Smooth muscle cell of trachea (primary cell): ENCODE measurements at places on chromosomes 1 and 21. TPM values are rescaled to one million over a fixed set of nuclear protein-coding genes. Genes with fewer than 3 reads are reported as not detected.

Gene DENND2C
- total RNA-seq, result 4.1 and 4.4 TPM in 2 replicates

Gene SPRR2B
- total RNA-seq, result not detected in 2 replicates

Gene OR6N1
- not detected in 2 replicates for total RNA-seq

Gene C4BPA
- total RNA-seq, result not detected in 2 replicates

Gene CD2
- under 0.01 TPM in 1 of 2 replicates, not detected in the other for total RNA-seq

Gene INAVA
- total RNA-seq, result not detected in 2 replicates

Gene ITLN1
- total RNA-seq, result not detected in 2 replicates

Gene TSPEAR
- not detected in 2 replicates for total RNA-seq

Gene DENND2D
- 3.3 and 22.7 TPM in 2 replicates for total RNA-seq

Gene PLD5
- 0.15 TPM in 1 of 2 replicates, not detected in the other for total RNA-seq

Gene CRABP2
- 248 and 256 TPM in 2 replicates for total RNA-seq

Gene WNT9A
- 1.7 and 3.5 TPM in 2 replicates for total RNA-seq

Gene RXRG
- 0.17 TPM in 1 of 2 replicates, not detected in the other for total RNA-seq

Gene AMPD1
- total RNA-seq, result not detected in 2 replicates

Gene FLG
- total RNA-seq, result not detected in 2 replicates

Gene FAM72A
- 1.7 and 6.5 TPM in 2 replicates for total RNA-seq

Gene SCAMP3
- total RNA-seq, result 37.7 and 53.1 TPM in 2 replicates

Gene PALMD
- 1.7 and 2.0 TPM in 2 replicates for total RNA-seq

Gene RSPH1
- 0.15 and 0.17 TPM in 2 replicates for total RNA-seq

Gene MLLT11
- total RNA-seq, result 2.9 and 3.1 TPM in 2 replicates

Gene THEM5
- total RNA-seq, result 0.17 TPM in 1 of 2 replicates, not detected in the other

Gene LCK
- not detected in 2 replicates for total RNA-seq

Gene HSF2BP
- 1.2 and 1.6 TPM in 2 replicates for total RNA-seq

Gene GNG4
- total RNA-seq, result not detected in 2 replicates
